ENCODE measurements at places on chromosomes 13 and 19. TPM values are rescaled to one million over a fixed set of nuclear protein-coding genes. Genes with fewer than 3 reads are reported as not detected.

- no peak for DNase-seq
Observed at GRCh38 chr19:46935066-46935663, 74.4 kb downstream of the ARHGAP35 start.

The FGF21 gene
- not detected for total RNA-seq

DNA sequence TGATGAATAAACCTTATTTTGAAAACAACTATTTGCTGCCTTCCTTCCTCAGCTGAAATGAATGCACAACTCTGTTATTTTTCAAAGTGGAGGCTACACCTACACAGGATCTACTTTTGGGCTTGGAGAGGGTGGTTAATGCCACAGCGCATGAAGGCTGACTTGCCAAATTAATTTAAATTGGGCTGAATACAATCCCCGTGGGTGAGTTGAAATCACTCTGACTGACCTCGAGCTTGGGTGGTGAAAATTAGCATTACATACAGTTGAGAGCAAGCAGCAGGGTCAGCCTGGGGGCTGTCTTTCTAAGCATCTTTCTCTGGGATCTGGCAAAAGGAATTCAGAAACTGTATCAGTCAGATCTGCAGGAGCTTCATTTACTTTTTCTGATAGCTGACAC, 38.5 kb downstream of the TPT1 start:
- no peak for DNase-seq

DNA sequence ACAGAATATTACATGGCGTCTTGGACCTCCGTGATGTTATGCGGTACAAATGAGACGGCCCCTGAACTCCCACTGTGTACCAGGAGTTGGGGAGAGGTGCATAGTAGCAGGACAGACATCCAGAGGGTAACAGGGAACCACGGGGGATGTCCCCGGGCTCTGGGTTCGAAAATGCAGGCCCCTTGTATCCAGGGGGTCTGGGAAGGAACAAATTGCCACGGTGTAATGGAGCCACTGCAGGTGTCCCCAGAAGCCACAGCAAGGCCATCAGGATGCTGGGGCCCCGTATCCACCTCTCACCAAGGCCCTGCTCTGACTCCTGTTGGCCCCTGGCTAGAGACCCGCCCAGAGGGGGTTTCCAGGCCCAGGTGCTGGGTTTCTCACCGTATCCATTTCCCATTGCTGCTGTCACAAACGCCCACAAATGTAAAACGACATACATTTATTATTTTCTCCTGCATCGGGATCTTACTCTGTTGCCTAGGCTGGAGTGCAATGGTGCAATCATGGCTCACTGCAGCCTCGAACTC, 77.8 kb downstream of the INSR start:
- no peak for DNase-seq

GRCh38 chr13:44855860-44856259, 133.4 kb downstream of the NUFIP1 start:
- DNase-seq: no peak

The UGGT2 gene
- total RNA-seq: 12.9 TPM

The STARD13 gene
- 41.1 TPM for total RNA-seq

Data from left ventricle myocardium superior (tissue), 1 donor.